ENCODE measurements at places on chromosomes 2 and 18.
A peak's percentile ranks its signal among the peaks of the same experiment; 100 is the strongest.

- peak; percentile 93 for DNase-seq
These were observed 145.6 kb downstream of the AGAP1 start for GRCh38 chr2:235639428-235639773.

DNA sequence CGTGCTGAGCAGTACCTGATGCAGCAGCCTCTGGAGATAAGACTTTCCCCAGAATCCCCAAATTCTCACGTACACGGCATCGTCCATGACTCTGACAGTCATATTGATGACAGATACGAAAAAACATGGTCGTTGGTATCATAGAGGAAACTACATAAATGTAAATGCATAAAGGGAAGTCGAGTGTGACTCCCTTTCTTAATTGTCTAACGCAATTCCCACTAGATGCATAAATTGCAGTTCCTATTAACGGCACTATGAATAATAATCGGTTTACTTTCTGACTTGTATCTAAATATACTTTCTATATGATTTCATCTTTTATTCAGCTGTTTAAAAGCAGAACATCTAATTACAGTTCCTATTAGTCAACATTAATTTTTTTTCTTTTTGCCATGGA is 322.6 kb upstream of the REV1 start:
- no peak for DNase-seq

GRCh38 chr2:189020179-189020578 is 46.0 kb downstream of the COL3A1 start:
- DNase-seq = no peak

DNA sequence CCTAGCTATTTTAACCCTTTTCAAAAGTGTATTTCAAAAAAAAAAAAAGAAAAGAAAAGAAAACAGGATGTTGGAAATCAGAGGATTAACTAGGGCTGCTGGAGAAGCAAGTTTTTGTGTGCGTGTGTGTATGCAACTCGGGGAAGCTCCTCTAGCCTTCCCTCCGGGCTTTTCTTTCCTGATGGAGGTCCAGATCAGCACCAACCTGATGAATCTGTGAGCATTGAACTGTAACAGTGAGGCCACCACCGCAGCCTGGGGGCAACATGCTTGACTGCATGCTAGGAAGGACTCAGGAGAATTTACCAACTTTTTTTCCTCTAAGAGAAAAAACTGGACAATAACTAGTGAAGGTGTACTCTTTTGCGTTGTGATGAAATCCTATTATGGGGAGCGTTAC is 2.3 kb downstream of the OBSL1 start:
- DNase-seq = no peak

DNA sequence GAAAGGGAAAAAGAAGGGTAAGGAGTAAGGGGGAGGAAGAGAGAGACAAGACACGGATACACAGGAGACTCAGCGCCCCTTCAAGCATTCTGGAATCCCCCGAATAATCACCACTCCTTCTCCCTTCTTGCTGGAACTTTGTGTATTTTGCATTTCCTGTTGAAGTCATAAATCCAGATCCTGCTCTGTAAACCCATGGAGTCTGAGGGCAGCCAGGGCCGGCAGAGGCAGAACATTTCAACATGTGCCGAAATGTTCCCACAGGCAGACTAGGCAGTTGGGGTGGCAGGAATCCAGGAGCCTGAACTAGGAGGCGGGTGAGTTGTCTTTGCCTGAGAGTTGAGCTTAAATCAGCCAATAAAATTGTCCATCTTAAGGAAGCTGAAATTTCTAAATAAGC is 193.1 kb downstream of the SH3RF3 start:
- peak; percentile 89 for DNase-seq

DNA sequence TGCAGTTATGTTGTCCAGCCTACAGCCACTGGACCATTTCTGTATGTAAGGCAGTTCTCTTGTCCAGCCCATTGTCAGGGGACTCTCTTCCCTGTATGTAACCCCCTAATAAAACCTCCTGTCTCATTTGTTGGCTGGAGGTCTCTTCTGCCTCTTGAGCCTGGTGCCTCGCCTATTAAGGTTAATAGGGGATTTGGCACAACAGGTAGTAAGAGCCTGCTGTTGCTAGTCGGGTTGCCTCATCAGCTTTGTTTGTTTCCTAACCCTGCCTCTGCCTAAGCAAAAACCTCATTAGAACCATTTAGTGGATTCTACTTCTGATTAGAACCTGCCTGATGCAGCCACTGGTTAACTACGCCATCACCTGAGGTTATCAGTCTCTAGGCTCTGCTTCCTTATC is 62.2 kb upstream of the STPG4 start:
- no peak for DNase-seq

DNA sequence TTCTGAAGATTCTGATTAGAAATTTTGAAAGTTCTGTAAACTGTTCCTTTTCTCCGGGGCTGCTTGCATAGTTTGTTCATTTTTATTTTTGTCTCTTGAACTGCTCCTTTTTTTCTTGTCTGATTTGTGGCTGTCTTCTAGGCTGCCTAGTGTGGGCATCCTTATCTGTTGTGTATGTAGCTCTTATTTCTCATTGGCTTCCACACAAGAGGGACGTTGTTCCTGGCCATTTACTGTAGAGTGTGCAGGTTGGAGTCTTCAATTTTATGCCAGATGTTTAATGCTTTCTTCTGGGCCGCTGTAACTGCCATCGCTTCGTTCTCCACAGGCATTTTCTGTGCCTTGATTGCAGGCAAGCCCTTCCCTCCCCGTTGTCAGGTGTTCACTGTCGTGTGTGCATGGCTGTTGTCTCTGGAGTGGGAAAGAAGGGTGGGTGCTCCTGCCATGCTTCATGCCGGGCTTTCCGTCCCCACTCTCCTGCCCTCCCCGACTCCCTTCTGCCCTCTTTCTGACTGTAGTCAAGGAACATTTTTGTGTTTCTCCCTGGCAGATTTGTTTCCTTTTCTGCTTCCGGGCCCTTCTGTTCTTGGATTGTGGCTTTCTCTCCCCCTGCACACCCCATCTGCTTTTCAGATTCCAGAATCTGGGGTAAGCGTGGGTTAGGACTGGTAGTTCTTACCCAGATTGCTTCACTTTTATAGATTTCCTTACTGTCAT is 15.5 kb downstream of the CEP192 start:
- no peak for DNase-seq

GRCh38 chr2:12262681-12263436 is 453.9 kb upstream of the TRIB2 start:
- no peak for DNase-seq

GRCh38 chr2:120744817-120745216 is 9.1 kb downstream of the GLI2 start:
- DNase-seq = no peak

DNA sequence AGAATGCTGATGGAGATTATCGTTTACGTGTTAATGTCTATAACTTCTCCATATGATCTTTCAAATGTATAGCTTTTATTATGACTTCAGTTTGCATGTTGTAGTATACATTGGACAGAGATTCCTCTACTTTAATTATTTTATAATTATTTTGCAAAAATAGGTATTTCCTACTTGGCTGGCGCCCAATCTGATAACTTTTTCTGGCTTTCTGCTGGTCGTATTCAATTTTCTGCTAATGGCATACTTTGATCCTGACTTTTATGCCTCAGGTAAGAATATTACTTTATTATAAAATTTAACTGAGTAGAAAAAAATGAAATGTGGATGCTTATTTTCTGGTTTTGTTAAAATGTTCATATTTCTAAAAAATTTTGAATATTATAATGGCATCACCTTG is 18.1 kb upstream of the ADGRF3 start:
- DNase-seq = no peak

DNA sequence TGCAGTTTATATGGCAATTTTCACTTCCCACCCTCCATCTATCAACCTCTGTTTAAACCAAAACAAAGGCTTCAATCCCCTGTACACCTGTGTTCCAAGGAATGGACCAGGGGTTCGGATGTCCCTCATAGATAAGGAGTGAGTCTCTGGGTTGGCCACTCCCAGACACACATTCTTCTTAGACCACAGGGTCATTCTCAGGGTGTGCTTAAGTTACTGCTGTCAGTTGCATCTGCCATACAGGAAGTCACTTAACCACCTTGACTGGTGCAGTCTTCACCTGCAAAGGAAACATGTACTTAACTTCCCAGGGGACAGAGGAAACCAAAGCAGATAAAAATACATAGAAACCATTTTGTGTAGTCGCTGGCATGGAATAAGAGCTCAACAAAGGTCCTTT is 151.0 kb upstream of the NDUFV2 start:
- DNase-seq = no peak

GRCh38 chr2:116250376-116250775 is 1564.1 kb upstream of the DDX18 start:
- no peak for DNase-seq

DNA sequence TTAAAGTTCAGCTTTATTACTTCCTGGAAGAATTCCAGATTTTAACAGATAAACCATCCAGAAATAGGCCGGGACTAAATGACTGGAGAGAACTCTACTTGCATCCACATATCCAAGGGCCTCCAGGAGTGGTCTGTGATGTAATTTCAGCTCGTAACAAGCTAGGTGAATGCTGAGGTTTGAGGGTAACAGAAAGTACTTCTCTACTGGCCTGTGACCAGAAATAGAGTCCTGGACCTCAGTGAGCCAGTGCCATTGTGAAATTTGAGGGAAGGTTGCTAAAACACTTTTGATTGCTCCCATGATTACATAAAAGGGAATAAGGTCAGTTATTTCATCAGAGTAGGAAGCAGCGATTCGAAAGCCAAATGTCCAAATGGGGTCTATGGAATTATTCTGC is 158.1 kb downstream of the DOCK10 start:
- peak; percentile 55 for DNase-seq

- no peak for DNase-seq
These were observed 3.9 kb downstream of the KRTCAP3 start for GRCh38 chr2:27446057-27446456.
